Right lobe of liver (tissue), 6 donors: ENCODE measurements at places on chromosomes 5 and 9.

DNA sequence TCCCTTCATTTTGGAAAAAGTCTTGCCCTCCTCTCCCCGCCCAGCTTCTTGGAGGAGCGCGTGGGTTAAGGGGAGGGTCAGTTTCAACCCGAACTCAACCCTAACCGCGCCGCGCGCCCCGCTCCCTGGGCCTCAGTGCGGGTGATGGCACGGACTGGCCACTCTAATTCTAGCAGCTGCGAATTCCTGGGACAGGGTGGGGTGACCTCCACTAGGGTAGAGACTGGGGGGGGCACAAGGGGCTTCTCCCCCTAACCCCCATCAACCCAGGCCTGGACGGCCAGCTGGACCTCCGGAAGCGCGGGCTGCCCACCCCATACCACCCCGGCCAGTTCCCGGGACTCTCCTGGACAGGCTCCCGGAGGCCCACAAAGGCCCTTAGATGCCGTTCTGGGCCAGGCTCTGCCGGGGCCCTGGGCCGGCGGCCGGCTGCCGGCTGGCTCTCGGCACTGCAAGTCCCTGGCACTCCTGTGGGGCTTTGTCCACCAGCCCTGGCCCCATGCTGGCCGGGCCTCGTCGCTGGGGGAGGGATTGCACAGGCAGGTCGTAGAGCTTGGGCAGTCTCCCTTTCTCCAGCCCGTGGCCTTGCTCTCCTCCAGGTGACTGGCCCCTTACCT lies 7.2 kb upstream of the PSD2 start:
- no peak overlapping the region for H3K27ac ChIP-seq
- H3K27me3 ChIP-seq, result no peaks in the 10 kb centered on the region
- H3K4me1 ChIP-seq, result no peaks in the 10 kb centered on the region
- no peaks in the 10 kb centered on the region for H3K36me3 ChIP-seq
- no peak for DNase-seq
- peak overlapping the region; percentile 53 for H3K4me3 ChIP-seq

DNA sequence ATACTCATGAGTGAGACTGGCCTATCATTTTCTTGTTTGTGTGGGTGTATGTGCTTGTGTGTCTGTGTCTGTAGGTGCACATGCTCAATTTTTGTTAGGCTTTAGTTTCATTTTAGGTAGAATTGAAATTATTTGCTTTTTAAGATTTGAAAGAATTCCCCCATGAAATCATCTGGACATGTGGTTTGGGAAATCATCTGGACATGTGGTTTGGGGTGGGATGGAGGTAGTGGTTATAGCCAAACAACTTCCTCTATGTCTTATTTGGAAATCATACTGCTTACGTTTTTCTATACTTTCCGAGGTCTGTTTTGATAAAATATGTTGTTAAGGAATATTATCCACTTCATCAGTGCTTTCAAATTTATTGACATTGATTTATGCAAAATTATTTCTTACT lies 485.4 kb upstream of the CLINT1 start:
- no peak overlapping the region for H3K4me3 ChIP-seq
- no peaks in the 10 kb centered on the region for H3K4me1 ChIP-seq

GRCh38 chr5:153793699-153794098 lies 245.0 kb downstream of the FAM114A2 start:
- H3K4me3 ChIP-seq, result no peak overlapping the region
- DNase-seq, result no peak
- no peaks in the 10 kb centered on the region for H3K36me3 ChIP-seq
- no peak overlapping the region for H3K27ac ChIP-seq
- no peaks in the 10 kb centered on the region for H3K27me3 ChIP-seq
- H3K4me1 ChIP-seq, result no peaks in the 10 kb centered on the region

GRCh38 chr9:85871008-85871407 lies 69.9 kb upstream of the NAA35 start:
- no peaks in the 10 kb centered on the region for H3K27me3 ChIP-seq
- no peak overlapping the region for H3K4me3 ChIP-seq
- no peak overlapping the region for H3K27ac ChIP-seq
- H3K4me1 ChIP-seq, result no peaks in the 10 kb centered on the region
- DNase-seq, result no peak
- no peaks in the 10 kb centered on the region for H3K36me3 ChIP-seq

GRCh38 chr5:133359861-133360260 lies 252.5 kb downstream of the FSTL4 start:
- no peak overlapping the region for H3K27ac ChIP-seq
- H3K4me1 ChIP-seq, result no peaks in the 10 kb centered on the region
- H3K36me3 ChIP-seq, result no peaks in the 10 kb centered on the region

DNA sequence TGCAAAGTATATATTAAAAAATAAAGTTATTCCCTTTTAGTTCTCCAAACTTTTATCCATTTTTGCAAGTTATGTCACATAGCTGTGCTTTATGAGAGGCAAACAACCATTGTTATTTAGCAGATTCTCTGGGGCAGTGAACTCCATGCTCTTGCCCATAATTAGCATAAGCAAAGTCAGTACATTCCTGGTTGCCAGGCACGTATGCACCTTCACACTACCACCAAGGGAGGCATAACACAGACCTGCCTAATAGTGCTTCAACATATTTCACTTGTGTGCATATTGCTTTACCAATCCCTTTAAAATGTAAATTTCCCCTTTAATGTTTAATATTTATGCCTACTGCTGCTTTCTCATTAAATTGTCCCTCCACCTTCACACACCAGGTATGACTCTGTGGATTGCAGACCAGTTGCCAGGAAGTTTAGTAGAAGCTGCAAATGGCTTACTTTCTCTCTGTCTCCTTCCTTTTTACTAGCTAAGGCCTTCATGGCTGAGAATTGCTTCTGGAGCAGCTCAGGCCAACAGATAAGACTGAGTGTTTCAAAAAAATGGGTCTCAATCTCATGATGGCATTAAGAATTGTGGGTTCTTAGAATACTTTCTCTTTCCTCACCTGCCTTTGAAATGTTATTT lies 388.2 kb downstream of the PRR16 start:
- DNase-seq, result no peak
- H3K4me1 ChIP-seq, result no peaks in the 10 kb centered on the region
- no peaks in the 10 kb centered on the region for H3K36me3 ChIP-seq
- H3K4me3 ChIP-seq, result no peak overlapping the region

DNA sequence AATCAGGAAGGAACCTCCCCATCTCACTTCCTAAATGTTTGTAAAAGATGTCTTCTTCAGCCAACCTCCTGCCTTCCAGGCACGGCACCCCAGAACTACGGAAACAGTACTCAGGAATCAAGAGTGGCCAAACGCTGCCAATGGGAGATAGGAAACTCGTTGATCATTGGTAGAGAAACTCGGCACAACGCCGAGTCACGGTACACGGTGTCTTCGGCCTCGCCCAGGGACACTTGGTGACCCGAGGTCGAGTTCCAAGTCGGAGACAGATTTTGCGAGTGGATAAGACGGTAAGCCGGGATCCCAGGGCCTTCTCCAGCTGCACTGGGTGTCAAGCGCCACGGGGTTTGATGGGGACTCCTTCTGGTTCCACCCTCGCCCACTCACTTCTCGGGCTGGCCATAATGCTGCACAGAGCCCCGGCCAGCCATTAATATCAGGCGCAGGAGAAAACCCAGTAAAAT lies 343 bp downstream of the KIAA0825 start:
- peak; percentile 73 for DNase-seq
- H3K4me3 ChIP-seq, result peak overlapping the region; percentile 90
- H3K36me3 ChIP-seq, result no peaks in the 10 kb centered on the region
- peak overlapping the region; percentile 66 for H3K27ac ChIP-seq
- no peaks in the 10 kb centered on the region for H3K4me1 ChIP-seq

DNA sequence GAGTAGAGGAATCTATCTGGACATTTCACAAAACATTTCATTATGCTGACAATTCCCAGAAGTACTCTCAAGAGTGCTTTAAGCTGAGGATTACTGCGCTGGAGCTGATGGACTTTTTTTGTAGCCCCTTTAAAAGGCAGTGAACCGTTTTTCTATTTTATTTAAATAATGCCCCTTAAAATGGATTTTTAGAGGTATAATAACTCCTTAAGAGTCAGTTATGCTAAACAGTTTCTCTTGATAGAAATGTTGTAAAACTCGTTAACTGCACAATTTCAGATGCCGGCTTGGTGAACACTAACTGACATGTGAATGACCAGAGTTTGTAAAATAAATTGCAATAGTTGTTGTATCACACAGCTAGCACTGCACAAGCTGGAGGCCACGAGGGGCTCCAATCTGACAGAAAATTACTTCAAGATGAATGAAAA lies 174.0 kb downstream of the NR2F1-AS1 start:
- DNase-seq, result no peak
- no peak overlapping the region for H3K4me3 ChIP-seq
- H3K27ac ChIP-seq, result no peak overlapping the region
- no peaks in the 10 kb centered on the region for H3K27me3 ChIP-seq

GRCh38 chr9:114288193-114289091 lies 34.5 kb upstream of the ORM1 start:
- H3K4me3 ChIP-seq, result no peak overlapping the region
- H3K4me1 ChIP-seq, result no peaks in the 10 kb centered on the region
- no peaks in the 10 kb centered on the region for H3K36me3 ChIP-seq
- H3K27ac ChIP-seq, result no peak overlapping the region

DNA sequence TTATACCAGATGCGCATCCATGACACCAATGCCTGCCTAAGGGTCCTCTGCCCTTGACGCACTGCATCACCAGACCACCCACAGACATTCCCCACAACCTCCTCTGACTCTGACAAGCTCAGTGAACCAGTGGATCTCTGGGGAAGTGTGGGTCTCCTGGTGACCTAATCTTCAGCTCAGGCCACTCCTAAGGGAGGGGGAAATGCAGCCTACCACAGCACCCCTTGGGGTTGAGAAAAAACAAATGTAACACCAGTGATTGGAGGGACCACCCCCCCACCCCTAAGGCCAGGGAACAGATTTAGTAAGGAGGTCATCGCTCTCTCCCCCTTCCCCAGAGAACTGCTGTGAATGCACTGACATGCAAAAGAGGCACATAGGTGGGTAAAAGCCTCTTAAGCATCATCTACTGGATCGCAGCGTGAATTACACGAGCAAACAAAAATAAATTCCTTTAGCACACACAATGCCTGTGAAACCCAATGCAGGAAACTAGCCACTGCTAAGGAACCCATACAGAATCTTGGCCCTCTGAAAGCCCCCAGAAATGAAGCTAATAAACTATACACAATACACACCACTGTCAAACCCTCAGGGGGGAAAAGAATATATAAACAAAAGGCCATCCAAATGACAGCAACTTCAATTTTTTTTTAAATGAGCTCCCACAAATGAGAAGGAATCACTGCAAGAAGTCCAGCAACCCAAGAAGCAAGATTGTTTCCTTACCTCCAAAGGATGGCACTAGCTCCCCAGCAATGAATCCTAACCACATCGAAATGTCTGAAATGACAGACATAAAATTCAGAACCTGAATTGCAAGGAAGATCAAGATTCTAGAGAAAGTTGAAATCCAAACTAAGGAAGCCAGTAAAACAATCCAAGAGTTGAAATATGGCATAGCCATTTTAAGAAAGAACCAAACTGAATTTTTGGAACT lies 513.7 kb upstream of the PTGER4 start:
- DNase-seq, result no peak
- H3K36me3 ChIP-seq, result no peaks in the 10 kb centered on the region
- H3K27me3 ChIP-seq, result no peaks in the 10 kb centered on the region
- no peak overlapping the region for H3K27ac ChIP-seq
- no peaks in the 10 kb centered on the region for H3K4me1 ChIP-seq
- no peak overlapping the region for H3K4me3 ChIP-seq

GRCh38 chr9:124122321-124122720 lies 110.8 kb downstream of the LHX2 start:
- no peaks in the 10 kb centered on the region for H3K4me1 ChIP-seq
- no peak overlapping the region for H3K27ac ChIP-seq
- DNase-seq, result no peak
- no peak overlapping the region for H3K4me3 ChIP-seq

- no peaks in the 10 kb centered on the region for H3K36me3 ChIP-seq
- H3K4me1 ChIP-seq, result no peaks in the 10 kb centered on the region
- no peaks in the 10 kb centered on the region for H3K27me3 ChIP-seq
Measured at GRCh38 chr5:157602505-157602904, 26.9 kb upstream of the ADAM19 start.

GRCh38 chr5:173582216-173583111 lies 34.0 kb downstream of the BOD1 start:
- H3K4me3 ChIP-seq, result no peak overlapping the region
- no peaks in the 10 kb centered on the region for H3K36me3 ChIP-seq
- H3K27me3 ChIP-seq, result no peaks in the 10 kb centered on the region
- DNase-seq, result no peak
- H3K27ac ChIP-seq, result no peak overlapping the region
- no peaks in the 10 kb centered on the region for H3K4me1 ChIP-seq

- peak overlapping the region; percentile 78 for H3K27ac ChIP-seq
- H3K36me3 ChIP-seq, result no peaks in the 10 kb centered on the region
- peaks cover 47% of the 10 kb centered on the region for H3K4me1 ChIP-seq
- H3K4me3 ChIP-seq, result no peak overlapping the region
- no peaks in the 10 kb centered on the region for H3K27me3 ChIP-seq
- no peak for DNase-seq
Measured at GRCh38 chr5:154712518-154713437, 42.4 kb upstream of the LARP1 start.
